Cortex of kidney (tissue), 1 donor: ENCODE measurements at places on chromosomes 6 and 20.

- DNase-seq: no peak
These were observed 208.6 kb upstream of the AGPAT4 start for GRCh38 chr6:161482517-161482858.

DNA sequence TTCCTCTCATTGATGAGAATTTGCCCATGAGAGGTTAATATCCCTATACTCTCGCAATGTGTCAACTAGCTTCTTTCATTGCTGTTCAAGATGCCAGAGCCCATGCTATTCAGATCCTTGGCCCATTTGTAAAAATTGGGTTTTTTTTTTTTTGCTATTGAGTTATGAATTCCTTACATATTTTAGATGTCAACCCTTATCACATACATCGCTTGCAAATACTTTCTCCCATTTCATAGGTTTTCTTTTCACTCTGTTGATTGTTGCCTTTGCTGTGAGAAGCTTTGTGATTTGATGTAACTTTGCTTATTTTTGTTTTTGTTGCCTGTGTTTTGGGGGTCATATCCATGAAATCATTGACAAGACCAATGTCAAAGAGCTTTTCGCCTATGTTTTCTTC, 32.2 kb upstream of the IPCEF1 start:
- no peak for DNase-seq

DNA sequence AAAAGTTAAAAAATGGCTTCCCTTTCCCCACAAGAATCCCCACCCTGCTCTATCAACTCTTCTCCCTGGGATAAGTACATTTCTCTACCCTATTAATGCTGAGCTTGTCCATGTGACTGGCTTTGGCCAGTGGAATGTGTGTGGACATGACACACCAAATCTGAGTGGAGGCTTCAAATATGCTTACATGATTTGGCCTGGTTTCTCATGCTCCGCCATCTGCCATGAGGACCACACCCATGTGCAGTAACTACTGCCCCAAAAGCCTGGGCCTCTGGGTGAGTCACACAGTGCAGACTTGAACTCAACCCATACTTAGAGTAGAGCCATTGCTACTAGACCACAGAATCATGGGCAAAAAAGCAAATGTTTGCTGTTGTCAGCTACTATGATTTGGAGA, 65.4 kb downstream of the PRND start:
- no peak for DNase-seq

DNA sequence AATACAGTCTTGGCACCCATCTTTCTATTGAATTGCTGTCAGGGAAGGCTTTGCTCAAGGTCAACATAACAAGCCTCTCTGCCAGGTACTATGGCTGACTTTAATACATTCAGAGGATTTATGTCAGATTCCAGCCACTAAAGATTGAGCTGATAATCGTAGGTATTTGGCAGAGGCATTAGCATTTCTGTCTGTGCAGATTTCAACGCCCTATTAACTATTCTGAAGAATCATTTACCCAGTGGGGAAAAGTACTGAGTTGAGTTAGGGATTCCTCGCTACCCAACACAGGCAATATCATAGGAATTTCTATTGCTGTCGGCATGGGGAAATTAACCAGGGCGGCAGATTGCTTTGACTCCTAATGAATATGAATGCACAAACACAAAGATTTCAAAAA, 233.7 kb upstream of the SPTLC3 start:
- DNase-seq: no peak

- no peak for DNase-seq
These were observed 6.7 kb downstream of the TOX2 start for GRCh38 chr20:43921227-43921780.

GRCh38 chr20:50601511-50602431, 89.6 kb downstream of the RIPOR3 start:
- no peak for DNase-seq

GRCh38 chr20:8401556-8401955, 269.5 kb downstream of the PLCB1 start:
- DNase-seq: no peak

- no peak for DNase-seq
These were observed 61.3 kb downstream of the PTPN1 start for GRCh38 chr20:50571466-50571865.

- no peak for DNase-seq
These were observed 741.4 kb upstream of the MAP3K7 start for GRCh38 chr6:91328241-91328640.

GRCh38 chr6:21586740-21587178, 6.8 kb upstream of the SOX4 start:
- no peak for DNase-seq

GRCh38 chr6:28090917-28091586, 10.7 kb downstream of the ZNF165 start:
- no peak for DNase-seq

GRCh38 chr6:161169696-161170095, 104.2 kb downstream of the AGPAT4 start:
- no peak for DNase-seq

- no peak for DNase-seq
These were observed 700.6 kb downstream of the HACE1 start for GRCh38 chr6:104159045-104159618.

GRCh38 chr20:25344634-25345033, 46.0 kb downstream of the ABHD12 start:
- DNase-seq: no peak

- DNase-seq: no peak
These were observed 7.3 kb downstream of the TRDN start for GRCh38 chr6:123629258-123629941.

DNA sequence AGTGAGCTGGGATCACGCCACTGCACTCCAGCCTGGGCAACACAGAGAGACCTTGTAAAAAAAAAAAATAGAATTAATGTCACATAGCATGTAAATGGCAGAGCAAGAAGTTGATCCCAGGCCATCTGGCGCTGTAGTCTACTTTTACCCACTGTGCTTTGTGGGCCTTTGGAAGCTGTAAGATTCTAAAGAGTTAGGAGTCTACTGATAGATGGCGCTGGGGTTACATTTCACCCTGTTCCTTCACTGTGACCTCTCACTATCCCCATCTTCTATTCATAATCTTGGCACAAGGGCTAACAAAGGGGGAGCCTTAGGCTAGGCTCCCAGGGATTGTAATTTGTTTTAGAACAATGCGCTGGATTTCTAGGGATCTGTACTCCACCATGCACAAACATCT, 24.4 kb downstream of the SIRPD start:
- no peak for DNase-seq

GRCh38 chr20:61765081-61765870, 300.4 kb downstream of the TAF4 start:
- no peak for DNase-seq

- no peak for DNase-seq
These were observed 64.7 kb downstream of the KCNS1 start for GRCh38 chr20:45036044-45036755.

DNA sequence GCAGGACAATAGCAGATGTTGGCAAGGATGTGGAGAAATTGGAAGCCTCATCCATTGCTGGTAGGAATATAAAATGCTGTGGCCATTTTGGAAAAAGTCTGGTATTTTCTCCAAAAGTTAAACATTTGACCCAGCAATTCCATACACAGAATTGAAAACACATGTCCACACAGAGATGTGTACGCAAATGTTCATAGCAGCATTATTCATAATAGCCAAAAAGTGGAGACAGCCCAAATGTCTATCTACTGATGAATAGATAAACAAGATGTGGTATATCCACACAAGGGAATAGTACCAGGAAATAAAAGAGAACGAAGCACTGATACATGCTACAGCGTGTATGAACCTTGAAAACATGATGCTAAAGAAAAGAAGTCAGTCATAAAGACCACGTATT, 40.5 kb downstream of the CFAP61 start:
- DNase-seq: no peak

DNA sequence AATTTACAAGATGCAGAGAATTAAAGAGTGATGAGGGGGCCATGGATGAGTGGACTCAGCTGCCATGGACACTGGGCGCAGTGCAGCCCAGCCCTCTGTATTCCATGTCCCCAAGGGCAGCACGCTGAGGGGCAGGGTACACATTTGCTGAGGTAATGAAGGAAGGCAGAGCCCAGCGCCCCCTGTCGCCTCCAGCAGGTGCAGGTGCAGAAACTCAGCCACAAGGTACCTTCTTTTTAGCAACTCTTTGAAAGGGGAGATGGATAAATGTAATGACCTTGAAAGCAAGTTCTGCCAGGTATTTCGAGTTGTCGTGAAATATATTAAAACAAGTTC, 7.1 kb downstream of the CD93 start:
- DNase-seq: no peak

DNA sequence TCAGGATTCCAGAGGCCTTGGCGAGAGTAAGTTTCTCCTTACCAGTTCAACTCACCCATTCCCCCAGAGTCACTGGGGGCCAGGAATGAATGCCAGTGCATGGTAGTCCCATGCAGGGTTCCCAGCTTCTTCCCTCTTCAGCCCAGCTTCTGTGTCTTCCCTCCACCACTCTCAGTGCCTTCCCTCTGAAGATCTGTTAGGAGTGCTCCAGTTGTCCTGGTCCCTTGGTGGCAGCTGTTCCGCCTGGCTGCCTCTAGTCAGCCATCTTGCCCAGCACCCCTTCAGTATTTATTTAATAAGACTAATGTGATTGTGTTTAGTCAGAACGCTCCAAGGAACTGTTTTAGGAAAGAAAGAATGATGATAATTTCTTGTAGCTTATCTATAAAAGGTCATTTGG, 23.1 kb downstream of the FIG4 start:
- DNase-seq: no peak

DNA sequence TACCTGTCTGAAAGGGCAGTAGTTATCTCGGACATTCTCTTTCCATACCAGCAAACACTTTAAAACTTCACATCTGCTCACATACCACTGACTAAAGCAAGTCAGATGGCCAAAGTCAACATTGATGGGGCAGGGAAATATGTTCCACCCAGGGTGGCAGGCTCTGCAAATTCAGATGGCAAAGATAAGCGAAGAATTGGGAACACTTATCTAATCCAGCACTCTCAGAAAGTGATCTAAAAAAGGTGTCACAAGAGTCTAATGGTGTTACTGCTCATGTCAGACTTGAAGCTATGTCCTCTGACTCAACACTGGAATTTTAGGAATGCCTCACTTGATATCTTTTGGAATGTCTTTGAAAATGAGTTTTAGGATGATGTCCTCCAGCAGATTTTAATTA, 1086.2 kb downstream of the KIF16B start:
- no peak for DNase-seq

GRCh38 chr20:25733903-25734302, 37.2 kb upstream of the ZNF337 start:
- no peak for DNase-seq

- DNase-seq: no peak
These were observed 5.4 kb downstream of the CTSZ start for GRCh38 chr20:59001449-59002171.

GRCh38 chr6:23663652-23664051, 462.4 kb upstream of the NRSN1 start:
- no peak for DNase-seq
